ENCODE measurements at places on chromosomes 5 and 9.

DNA sequence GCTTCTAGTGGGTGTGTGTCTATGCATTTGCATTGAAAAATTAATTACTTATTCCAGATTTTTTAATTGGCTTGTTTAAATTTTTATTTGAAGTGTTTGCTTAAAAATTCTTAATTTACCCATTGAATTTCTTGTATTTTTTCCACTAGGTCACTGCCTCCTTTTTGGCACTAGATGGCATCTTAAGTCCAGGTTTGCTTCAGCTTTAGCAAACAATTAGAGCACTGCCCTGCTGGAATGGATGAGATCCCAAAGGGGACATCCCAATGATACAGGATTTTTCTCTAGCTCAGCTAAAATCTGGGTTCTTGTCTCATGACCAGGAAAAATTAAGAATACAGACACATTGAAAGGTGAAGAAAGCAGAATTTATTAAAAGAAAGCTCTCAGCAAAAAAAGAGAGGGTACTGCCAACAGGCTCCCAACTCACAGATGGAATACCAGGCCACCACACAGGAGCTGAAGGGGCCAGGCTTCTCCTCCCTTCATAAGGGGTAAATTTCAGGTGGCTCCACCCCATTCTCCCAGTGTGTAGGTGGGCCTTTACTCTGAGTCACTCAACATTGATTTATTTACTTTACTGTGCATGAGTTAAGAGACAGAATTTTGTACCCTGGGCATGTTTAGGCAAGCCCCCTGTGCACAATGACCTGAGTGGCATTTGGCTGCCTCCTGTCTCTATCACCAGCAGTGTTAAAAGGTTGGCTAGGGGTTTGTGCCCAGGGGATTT lies 532.4 kb downstream of the ANXA1 start:
- DNase-seq = peak; percentile 9

DNA sequence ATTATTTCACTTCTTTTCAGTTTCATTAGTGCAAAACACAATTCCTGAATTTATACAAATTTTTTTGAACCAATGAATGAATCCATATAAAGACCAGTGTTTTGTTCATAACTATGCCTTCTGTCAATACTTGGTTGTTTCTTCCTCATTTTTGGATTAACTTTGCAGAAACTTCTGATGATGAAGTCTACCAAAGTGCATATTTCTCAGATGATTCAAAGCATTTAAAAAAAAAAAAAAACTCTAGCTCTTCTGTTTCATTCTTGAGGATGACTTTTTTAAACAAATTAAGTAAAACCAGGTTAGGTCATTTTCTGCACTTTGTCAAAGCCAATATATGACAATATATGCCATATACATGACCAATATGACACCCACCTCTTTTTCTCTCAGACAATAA lies 92.6 kb downstream of the CHSY3 start:
- DNase-seq = no peak

- no peak for DNase-seq
Measured at GRCh38 chr5:111266491-111266890, 42.3 kb downstream of the CAMK4 start.

DNA sequence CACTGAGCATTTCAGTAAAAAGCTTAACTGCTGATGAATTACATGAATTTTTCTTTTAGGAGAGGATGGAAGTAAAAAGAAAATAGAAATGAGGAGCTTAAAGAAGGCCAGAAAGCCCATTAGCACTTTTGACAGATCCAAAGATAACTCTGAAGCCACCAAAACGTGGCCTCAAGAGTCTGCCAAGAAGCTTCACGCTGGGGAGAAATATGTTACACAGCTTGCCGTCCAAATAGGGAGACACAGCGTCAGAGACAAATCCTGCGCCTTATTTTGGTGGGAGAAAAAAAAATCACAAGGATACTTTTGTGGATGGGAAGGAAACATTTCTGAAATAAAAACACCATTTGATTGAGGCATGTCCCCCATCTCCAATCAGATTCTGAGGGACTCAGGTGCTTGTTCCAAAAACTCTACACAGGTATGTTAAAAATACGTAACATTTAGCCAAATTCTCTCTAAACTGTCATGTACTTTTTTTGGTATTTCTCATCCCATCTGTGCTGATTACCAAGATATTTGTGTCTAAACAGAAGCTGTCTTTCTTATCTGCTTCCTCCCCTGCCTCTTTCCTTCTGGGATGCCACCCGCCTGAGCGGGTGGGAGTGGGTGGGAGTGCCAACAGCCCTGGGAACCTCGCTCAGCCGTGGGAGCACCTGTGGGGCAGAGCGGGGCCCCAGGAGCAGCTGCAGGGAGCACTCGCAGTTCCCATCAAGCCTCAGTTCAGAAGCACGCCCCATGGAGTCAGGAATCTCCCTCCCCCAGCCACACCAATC lies 275.5 kb downstream of the DENND1A start:
- no peak for DNase-seq

DNA sequence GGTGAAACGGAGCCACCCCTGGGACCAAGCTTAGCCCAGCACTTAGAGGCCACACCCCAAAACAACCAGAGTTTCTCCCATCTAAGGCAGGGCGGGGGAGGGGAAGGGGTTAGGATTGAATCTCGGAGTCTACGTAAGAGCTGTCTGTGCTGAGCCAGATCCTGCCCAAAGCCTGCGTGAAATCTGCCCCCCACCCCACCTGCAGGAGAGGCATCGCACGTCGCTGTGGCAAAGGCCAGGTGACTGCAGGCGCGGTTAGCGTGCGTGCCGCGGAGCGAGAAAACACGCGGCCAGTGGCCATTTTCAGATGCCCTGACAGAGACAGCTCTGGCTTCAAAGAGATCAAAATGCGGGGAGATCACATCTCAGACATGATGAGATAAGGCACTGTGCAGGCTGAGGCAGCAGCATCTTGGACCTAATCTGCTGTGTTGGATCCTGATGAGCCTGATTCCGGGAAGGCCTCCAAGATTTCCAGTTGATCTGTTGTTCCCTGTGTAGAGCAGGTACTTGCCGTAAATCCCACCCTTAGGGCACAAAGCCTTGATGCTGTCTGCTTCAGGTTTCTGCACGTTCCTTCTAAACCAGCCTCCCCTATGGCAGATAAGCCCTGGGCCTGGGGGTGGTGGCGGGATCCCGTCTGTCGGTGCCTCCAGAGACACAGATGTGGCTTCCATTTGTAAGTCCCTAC lies 2.5 kb upstream of the QSOX2 start:
- DNase-seq = peak; percentile 59

DNA sequence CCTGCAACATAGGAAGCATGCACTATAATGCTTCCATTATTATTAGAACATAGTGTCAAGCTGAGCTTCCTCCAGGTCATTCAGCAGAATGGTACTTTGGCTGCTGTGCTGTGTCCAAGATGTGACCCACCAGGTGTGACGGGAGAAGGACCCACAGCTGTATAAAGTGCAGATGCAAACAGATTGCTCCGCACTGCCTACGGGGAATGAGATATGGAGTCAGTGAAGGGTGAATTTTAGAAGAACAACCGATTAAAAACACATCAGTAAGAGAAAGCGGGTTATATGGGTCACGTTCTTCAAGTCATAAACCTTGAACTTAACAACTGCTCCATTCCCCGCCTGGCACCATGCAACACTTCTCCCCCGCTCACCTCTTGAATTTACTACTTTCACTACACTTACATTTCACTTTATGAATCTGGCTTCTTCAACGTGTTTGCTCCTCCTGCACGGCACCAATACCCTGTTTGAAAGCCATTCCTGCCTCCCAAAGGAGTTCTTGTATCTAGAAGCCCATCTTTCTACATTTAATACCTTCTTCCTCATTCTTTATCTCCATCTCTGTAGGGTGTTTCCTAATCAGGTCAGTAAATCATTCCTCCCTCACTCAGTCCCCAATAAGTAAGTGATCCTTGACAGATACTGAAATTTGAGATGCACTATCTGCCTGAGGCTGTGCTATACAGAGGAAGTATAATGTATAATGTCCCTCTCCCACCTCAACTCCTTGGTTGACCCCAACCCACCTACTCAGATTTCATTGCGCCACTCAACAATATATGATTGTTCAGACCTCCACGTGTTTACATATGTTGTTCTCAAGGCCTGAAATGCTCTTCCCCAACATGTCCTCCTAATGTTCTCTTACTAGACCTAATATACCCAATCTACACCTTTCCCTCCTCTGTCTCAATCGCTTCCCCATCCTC lies 25.9 kb downstream of the BRINP1 start:
- DNase-seq = no peak

DNA sequence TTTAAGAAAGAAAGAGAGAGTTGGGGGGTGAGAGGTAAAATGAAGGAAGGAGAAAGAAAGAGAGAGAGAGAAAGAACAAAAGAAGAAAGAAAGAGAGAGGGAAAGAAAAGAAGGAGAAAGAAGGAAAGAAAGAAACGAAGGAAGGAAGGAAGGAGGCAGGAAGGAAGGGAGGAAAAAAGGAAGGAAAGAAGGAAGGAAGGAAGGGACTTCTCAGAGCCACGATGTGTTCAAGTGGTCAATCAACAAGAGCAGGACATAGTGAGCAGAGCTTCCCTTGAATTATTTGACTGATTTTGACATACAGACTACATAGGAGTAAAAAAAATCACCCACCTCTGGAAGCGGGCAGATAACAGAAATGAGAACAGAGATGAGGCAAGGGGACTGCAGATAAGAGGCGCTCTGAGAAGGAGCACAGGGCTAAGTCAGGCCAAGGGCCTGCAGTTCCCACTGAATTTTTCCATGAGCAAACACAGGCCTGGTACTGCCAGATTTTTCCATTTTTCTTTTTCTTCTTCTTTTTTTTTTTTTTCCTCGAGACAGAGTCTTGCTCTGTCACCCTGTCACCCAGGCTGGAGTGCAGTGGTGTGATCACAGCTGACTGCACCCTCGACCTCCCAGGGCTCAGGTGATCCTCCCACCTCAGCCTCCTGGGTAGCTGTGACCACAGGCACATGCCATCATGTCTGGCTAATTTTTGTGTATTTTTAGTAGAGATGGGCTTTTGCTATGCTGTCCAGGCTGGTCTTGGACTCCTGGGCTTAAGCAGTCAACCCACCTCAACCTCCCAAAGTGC lies 77.7 kb upstream of the IL17B start:
- no peak for DNase-seq

DNA sequence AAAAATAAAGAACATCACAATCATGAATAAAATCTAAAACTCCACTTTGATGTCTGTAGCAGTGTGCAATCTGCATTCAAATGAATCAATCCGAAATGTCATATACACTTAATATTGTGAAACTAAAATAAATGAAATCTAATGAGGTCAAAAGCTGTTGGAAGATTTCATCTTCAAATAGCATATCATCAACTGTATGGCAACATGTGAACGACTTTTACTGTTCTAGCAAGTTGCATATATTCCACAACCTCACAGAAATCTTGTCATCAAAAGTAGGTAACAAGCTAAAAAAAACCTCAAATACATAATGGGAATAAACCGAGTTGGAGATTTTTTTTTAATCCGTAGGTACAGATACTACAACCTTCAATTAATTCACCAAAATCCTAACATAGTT lies 1.2 kb downstream of the PTBP3 start:
- DNase-seq = no peak

DNA sequence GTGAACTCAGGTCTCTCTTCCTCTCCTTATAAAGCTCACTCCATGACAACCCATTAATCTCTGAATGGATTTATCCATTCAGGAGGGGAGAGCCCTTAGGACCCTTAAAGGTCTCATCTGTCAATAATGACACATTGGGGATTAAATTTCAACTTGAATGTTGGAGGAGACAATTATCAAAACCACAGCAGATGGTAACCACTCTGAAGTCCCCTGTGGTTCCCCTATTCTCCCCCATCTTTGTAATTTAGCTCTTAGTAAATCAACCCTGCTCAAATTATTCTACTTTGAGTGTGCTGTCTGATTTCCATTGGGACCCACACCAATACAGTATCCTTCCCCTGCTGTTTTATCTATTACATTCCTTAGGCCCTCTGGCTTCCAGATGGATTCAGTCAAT lies 72.0 kb upstream of the RAI14 start:
- no peak for DNase-seq

DNA sequence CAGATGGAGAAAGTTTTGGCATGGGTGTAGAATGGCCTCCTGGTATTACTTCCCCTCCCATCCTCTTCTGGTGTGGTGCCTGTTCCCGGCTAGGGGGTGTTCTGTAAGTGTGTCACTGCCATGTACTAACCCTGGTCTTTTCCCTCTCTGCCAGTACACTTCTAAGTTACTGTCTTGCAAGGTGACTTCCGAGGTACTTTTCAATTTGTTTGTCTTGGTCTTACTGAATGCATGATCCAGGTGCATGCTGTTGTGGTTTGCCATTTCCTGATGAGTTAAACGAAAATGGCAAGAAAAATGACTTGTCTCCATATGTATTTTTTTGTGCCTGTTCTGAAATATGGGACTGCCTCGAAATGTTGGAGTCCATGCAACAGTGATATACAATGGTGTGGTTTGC lies 46.0 kb downstream of the C9orf152 start:
- no peak for DNase-seq

GRCh38 chr5:147510885-147511284 lies 1.0 kb upstream of the DPYSL3 start:
- no peak for DNase-seq

DNA sequence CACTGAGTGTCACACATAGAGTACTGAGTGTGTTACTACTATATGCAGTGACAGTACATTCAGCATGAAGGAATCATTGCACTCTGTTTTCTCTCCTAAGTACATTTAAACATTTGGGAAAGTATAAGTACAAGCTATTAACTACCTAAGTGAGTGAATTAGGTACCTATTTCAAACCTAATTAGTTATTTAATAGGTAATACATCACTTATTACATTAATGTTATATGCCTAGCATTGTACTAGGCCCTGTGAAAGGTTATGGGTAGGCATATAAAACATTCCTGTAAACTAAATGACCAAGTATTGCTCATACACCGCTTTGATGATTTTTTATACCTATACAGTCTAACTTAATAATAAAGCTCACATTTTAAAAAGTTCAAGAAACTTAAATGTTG lies 25.7 kb upstream of the PPP3R2 start:
- no peak for DNase-seq

- DNase-seq = no peak
Measured at GRCh38 chr9:77505232-77505631, 142.9 kb downstream of the GNA14 start.

DNA sequence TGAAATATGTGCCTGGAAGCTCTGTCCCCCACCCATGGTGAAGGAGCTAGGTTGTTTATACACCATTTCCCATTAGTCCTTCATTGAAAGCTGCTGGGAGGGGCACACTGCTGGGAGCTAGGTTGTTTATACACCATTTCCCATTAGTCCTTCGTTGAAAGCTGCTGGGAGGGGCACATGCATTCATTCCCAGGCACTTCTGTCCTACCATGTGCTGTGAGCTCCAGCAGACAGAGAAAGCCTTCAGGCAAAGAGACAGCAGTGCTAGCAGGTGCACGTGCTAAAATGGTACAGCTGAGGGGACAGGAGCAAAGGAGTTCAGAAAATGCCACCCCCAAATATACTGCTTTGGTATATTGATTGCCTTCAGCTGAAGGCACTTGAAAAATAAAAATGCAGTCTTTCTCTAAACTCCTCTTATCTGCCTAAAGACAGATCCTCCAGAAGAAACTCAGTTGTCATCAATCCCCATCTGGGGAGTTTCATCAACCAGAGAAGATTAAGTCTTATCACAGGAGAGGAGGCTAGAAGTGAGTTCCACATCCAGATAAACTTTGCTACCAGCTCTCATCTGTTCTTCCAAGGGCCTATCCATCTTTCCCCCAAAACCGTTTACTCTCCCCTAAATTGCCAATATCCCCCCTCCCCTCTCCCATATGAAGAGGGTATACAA lies 27.7 kb upstream of the DAPK1 start:
- DNase-seq = no peak
